Suppressor macrophage treated with lipopolysaccharide for 1 hour (primary cell): ENCODE measurements at places on chromosomes 7 and 10.

DNA sequence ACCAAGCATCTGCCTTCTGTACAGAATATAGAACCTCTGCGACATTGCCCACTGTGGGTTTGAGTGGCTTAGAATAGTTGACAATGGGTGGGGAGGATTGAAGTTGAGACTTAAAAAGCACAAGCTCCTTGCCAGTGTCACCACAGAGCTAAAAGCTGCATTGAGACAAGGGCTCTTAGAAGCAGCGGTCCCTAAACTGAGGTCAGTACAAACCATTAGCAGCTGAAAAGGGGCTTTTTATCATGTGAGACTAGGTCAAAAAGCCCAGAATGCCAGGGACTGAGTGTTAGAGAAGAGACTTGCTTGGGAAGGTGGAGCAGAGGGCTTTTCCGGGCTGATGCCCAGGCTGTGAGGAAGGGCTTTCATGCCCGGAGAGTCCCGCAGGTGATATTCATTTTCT, 91.3 kb downstream of the POU6F2 start:
- no peak for DNase-seq

- no peak for DNase-seq
Measured at GRCh38 chr10:97805949-97806348, 34.1 kb upstream of the SFRP5 start.

- DNase-seq: no peak
Measured at GRCh38 chr7:111333010-111333409, 229.3 kb downstream of the IMMP2L start.

DNA sequence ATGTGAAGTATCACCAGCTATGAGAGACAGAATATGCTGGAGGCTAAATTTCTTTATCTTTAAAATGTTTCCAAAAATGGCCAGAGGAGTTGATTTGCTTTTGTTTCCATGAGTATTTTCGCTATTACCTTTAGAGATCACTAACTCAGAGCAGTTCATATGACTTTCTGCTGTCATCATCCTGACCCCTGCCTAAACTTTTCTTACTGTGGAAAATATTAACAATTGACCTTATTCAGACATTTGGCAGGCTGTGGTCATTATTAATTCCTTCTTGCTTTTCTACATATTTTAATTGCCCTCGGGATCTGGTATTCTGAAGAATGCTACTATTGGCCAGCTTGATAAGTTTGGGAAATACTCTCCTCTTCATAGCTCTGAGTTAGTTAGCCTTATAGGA, 156.5 kb downstream of the EXOC4 start:
- DNase-seq: no peak

DNA sequence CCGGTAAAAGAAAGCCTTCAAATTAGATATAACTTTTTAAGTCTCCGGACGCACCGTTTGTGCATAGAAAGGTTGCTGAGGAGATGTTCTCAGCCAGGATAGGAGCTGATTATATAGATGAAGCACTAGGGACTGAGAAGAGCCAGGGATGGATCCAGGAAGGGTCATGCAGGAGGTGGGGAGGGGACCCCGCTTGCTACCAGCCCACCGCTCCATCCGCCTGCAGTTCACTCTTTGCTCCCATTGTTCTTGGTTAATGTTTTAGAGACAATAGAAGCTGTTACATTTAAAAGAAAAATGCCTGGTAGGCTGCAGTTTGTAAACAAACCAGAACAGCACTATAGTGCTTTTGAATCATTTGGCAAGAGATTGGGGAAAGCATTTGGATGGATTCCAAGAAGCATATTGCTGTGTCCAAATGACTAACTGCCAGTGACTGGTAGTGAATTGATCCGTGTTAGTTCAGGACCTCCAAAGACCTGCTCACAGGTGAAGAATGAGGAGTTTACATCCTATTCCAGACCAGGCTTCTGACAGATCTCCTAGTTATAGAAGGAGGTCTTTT, 175.9 kb upstream of the TAC1 start:
- no peak for DNase-seq

- DNase-seq: peak; percentile 42
Measured at GRCh38 chr10:119005362-119006043, 24.0 kb upstream of the NANOS1 start.

DNA sequence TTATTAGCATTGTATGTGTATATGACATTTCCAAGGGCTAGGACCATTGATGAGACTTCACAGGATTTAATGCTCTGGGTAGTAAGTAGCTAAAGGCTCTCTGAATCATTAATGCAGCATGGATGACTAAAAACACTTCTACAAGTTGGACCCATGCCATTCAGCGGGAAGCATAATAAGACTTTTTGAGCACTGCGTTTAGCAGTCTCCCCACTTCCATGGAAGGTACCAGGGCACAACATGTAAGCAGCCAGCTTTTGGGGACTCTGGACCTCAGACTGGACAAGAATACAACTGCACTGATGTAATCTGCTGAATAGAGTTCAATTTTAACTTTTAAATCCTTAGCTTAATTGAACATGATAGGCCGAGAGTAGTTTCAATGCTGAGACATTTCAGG, 191.7 kb upstream of the IMMP2L start:
- DNase-seq: no peak

- DNase-seq: no peak
Measured at GRCh38 chr7:151608031-151608551, 88.4 kb upstream of the RHEB start.

- DNase-seq: peak; percentile 80
Measured at GRCh38 chr10:14653271-14654161, 121.2 kb downstream of the FAM107B start.

DNA sequence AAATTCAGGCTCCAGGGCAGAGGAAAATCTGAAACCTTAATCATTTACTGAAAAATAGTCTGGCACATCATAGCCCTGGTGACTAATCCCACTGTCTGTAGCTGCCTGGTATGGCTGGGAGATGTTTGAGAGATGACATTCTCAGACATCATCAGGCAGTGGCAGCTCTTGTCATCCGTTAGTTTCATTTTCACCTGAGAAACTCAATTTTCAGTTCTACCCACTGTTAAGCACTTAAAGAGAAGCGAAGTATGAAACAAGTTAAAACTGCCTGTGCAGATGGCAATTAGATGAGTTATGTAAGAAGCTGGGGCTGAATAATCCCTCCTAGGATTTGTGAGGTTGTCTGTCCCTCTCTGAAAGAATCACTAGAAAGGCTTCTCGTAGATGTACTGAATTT, 150.2 kb downstream of the NSUN6 start:
- no peak for DNase-seq

DNA sequence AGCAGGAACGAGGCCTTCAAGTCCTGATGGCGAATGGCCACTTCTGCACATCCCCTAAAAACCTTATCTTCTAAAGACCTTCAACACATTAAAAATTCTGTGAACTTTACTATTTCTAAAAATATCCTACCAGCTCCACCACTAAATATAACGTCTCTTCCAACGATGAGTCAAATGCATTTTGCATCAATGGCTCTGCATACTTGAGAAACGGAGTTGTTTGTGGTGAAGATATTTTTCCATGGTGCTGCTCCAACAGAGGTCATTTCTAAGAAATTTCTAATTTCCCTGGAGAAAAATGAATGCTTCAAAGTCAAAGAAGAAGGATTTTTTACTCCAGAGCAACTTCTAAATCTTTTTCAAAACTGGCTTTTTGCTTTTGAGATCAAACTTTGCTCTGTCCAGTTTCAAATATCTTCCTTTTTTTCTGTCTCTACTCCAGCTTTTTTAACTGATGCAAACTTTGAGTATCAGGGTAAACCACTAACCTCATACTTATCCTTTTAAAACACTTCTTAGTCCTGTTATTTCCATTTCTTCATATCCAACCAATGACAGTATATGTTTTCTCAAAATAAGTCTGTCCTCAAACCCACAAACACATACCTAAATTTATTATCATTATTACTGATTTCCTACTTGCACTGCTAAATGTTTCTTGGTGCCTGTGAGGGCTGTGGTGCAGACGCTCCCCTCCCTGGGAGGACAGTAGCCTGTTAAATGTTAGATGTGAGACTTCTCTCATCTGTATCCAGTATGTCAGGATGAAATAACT, 258.1 kb downstream of the KLF6 start:
- DNase-seq: peak; percentile 19

DNA sequence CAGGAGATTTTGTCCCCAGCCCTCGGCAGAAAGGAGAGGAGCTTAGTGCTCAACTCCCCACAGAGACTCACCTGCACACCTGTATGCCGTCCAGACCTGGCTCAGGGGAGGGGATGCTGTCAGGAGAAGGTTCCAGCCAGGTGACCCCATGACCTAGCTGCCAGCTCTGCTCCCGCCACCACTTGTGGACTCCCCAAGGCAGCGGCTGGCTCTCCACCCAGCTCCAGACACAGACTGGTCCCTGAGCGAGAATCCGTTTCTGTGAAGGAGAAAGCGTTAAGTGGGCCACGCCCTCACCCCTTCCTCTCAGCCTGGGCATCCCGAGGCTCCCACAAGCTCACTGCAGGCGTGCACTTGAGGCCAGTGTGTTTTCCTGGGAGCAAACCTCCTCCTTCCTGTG, 76.4 kb downstream of the RGS10 start:
- no peak for DNase-seq

DNA sequence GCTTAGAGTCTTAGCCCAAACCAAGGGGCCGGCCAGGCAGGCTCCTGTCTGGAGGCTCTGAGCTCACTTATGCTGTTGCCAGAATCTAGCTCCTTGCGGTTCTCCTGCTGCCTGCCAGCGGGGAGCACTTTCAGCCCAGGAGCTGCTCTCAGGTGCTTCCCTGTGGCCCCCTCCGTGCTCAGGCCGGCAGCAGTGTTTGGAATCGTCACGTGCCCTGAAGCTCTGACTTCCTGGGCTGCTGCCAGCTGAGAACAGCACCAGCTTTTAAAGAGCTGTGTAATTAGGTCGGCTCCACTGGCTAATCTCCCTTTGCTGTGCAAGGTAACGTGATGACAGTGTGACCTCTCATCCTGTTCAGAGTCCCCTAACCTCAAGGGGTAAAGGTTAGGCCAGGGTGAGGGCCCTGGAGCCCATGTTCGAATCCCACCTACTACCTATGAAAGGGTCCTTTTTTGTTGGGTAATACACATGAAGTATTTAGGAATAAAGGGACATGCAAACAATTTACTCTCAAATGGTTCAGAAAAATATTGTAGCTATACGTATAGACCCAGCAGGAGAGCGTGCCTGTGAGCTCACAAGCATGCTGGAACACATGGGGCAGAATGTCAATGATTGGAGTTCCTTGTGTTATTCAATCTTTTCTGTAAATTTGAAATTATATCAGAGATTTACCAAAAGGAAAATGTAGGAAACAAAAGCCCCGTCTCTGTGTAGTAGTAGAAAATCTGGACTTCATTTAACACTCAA, 16.6 kb downstream of the ZNF862 start:
- DNase-seq: no peak

DNA sequence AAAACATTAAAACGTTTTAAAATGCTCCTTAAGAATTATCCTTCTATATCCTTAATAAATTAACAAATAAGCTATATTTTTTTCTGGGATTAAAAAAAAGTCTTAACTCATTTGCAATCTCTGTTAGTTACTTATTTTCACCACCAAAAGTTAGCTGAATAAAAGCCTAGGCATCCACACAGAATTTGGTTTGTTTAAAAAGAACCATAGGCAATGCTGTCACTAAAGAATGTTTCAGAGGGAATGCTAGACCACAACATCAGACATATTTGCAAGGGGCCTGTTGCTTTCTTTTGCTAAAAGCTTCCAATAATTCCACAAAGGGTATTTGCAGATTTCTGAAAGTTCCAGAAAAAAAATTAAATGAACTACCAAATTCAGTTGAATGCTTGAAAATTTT, 244.2 kb downstream of the POU6F2 start:
- DNase-seq: no peak

- no peak for DNase-seq
Measured at GRCh38 chr7:68967598-68967997, 630.7 kb upstream of the AUTS2 start.

DNA sequence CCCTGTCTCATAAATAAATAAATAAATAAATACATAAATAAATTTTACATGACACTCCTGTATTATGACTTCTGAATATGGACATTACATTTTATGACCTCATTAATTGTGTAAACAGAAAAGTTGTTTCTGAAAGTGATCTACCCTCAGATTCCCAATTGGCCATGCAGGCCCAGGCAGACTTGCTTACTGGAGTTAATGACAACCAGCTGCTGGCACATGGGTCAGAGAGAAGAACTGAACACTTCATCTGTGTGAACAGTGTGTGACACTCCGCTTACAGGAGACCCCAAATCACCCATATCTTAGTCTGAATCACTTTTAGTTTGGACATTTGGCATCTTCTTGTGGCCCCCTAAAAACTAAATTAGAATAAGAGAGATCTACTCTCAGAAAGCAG, 31.4 kb downstream of the PARP12 start:
- no peak for DNase-seq

DNA sequence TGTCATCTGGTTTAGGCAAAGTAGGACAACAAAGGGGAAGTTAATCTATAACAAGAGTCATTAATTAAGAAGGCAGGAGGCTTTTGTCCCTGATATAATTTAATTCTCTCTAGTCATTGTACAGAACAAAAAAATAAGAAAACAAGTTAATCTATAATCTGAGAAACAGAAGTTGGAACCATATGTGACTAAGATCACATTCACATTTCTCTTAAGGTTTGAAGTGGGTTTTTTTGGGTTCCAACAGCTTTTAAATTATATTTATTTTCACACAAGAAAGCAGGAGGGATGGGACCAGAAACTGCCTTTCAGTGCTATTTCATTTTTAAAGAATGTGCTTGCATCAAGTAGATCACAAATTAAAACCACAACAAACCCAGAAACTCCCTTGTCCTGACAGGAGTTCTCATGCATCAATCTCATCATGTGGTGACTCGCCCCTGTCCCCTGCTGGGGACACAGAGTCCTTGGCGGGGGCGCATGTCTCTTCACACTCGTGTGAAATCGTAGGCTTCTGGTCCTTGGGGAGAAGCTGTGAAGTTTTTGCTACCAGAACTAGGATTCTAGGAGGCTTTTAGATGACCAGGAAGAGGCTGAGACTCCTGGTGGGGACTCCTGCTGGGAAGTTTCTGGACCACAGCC, 10.1 kb upstream of the OPN4 start:
- DNase-seq: no peak

GRCh38 chr10:1368842-1369171, 312.6 kb downstream of the WDR37 start:
- DNase-seq: peak; percentile 23

GRCh38 chr7:54841772-54842697, 83.0 kb upstream of the SEC61G start:
- DNase-seq: peak; percentile 59

GRCh38 chr10:126207851-126208250, 180.4 kb downstream of the ADAM12 start:
- DNase-seq: no peak

GRCh38 chr7:111528331-111528730, 34.0 kb downstream of the IMMP2L start:
- no peak for DNase-seq

DNA sequence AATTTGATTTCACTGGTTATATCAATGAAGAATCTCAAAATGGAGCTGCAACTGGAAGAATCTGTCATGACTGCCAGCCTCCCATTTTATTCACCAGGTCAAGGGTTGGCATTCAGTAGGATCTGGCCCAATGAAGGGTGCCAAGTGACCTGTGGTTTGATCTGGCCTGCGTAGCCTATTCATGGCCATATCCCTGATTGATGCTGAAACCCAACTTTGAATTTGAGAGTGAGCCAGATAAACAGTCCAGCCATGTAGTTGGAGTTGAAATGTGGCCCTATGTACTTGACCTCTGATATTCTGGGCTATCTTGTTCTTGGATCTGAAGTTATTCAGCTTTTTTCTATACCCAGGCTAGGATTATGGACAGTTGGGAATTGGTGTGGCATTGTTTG, 1.5 kb downstream of the MKLN1 start:
- DNase-seq: no peak

GRCh38 chr10:23611308-23612029, 172.6 kb downstream of the OTUD1 start:
- DNase-seq: no peak
